Cardiac septum (tissue), 1 donor: ENCODE measurements at places on chromosomes 6 and 20. TPM values are rescaled to one million over a fixed set of nuclear protein-coding genes. Genes with fewer than 3 reads are reported as not detected.

DNA sequence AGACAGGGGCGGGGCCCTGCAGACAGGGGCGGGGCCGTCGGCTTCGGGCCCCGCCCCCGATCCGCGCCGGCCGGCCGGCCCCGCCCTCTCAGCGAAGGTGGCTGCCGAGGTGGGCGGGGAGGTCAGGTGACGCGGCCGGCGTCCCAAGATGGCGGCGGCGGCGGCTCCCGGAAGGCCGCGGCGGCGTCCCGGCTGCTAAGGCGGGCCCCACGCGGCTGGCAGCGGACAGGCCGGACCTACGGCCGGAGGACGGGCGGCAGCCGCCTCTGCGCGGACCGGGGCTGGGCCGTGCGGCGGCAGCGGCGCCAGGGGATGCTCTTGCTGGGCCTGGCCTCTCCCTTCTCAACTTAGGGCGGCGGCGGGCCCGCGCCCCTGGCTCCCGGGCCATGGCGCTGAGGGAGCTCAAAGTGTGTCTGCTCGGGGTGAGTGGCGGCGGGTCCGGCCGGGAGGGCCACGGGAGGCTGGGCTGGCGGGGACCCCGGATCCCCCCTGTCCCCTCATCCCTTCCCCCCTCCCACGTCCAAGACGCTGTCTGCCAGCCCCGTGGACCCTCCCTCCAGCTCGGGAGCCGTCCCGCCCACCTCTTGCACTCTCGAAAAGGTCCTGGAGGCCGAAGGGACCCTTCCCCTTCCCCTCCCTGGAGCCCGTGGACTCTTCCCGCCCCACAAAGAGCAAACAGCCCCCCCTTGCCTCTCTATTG, at the start of gene RAB22A:
RAB22A (plus strand) TSS at position 125 of the 700 bp plus-strand sequence; CDS start at position 387, 262 bp downstream.
- DNase-seq, result peak; percentile 95

DNA sequence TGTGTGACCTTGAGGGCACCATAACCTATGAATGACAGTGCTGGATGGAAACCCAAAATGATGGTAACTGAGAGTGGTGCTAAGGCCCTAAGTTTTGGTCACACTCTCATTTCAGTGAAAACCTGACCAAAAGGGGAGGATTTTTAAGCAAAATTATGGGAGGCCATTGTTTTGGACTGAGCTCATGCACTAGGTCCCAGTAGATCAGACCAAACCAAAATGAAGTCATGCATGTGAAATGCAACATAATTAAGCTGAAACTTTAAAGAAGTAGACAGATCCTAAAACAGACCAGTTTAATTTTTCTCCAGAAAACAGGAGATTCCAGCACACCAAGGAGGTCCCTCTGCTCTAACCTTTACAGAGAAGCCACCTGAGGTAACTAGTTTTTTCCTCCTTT, 24.0 kb upstream of the THBS2 start:
- DNase-seq, result no peak

DNA sequence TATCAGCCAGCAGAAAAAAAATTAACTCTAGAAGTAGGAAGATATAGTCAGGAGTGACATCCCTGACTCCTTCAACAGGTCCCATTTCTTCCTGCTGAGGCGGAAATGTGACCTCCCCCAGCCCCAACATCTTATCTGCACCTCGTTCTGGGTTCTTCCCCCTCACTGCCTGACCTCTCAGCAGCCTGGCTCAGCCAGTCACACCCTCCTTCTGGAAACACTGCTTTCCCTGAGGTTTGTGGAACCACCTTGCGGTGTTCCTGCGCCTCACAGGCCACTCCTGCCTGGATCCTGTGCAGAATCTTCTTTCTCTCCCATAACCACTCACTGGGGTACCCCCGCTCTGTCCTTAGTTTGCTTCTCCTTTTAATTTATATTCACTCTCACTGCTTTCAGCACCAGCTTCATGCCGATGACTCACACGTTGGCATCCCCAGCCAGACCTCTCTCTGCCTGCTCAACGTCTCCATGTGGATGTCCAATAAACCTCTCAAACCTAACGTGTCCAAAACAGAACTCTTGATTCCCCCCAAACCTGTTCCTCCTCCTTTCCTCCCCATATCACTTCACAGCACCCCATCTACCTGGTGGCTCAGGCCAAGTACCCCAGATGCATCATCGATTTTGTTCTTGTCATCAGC, 222.8 kb upstream of the PLN start:
- DNase-seq, result no peak

- no peak for DNase-seq
Observed at GRCh38 chr6:138778331-138778730, 4.8 kb downstream of the CCDC28A start.

GRCh38 chr6:53603386-53604116, 58.6 kb upstream of the GCLC start:
- DNase-seq, result no peak

DNA sequence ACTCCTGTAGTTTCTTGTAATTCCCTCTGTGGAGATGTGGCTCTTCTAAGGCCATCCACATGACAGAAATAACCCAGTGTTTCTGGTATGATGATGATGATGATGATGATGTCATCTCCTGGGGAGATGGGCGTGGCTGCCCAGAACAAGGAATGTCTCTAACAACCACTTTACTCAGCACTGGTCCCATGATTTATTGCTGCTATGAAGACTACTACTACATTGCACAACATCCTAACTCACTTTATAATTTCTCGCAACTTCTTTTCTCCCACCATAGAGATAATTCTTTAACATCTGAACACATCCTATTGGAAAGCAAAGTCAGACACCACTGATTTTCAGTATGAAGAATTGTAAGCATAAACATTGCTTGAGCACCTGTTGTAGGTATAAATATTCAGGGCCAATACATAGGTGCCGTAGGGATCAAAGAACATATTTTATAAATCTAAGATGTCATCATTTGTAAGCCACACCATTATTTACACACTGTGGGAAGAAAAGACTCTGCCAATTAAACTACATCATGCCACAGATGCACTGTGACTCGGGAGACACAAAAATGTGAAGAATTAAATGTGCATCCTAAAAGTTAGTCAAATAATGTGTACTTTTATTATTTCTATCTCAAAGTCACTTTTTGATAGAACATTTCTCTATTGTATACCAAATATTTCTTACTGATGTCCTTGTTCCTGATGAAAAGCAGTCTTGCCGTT, 6.4 kb downstream of the TPMT start:
- no peak for DNase-seq

GRCh38 chr20:22052025-22052650, 346.7 kb downstream of the PAX1 start:
- DNase-seq, result no peak

GRCh38 chr6:69796073-69796641, 653 bp downstream of the LMBRD1 start:
- DNase-seq, result no peak

The HLA-DOA gene
- 1.6 TPM for total RNA-seq

The TMEM200A gene
- 0.59 TPM for total RNA-seq
